Endodermal cell (in vitro differentiated cells): ENCODE measurements at places on chromosomes 1 and 21. TPM values are rescaled to one million over a fixed set of nuclear protein-coding genes. Genes with fewer than 3 reads are reported as not detected.

DNA sequence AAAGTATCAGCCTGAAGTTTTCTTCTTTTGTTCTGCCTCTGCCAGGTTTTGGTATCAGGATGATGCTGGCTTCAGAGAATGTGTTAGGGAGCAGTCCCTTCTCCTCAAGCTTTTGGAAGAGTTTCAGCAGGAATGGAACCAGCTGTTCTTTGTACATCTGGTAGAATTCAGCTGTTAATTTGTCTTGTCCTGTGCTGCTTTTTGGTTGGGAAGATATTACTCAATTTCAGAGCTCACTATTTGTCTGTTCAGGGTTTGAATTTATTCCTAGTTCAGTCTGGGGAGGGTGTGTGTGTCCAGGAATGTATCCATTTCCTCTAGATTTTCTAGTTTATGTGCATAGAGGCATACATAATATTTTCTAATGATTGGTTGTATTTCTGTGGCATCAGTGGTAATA lies 12.8 kb downstream of the ZNF678 start:
- DNase-seq: no peak

GRCh38 chr1:168565825-168566224 lies 10.6 kb upstream of the XCL1 start:
- DNase-seq: no peak

DNA sequence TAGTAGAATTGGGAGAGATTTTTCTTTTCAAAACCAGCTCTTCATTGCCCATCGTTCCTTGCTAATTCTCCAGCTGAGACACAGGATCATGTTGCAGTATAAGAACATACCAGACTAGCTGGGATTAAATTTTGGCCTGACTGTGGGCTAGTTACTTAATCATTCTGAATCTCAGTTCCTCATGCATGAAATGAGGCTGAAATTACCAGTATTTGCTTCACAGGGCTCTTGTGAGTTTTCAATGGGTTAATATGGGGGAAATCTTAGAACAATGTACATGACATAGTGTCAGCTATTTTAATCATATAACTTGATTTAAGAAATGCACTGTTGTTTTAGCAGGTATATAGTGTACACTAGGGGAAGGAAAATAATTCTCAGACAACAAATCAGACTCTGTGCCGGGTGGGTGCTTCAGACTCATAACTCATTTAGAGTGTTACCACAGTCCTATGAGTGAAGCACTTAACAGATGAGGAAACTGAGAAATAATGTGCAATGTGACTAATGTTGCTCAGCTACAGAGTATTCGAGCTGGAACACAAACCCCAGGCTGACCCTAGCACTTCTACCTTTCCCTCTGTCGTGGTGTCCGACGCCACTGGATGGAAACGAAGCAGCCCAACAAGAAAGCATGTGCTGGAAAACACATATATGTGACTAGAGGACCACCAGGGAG lies 137.6 kb upstream of the SGIP1 start:
- no peak for DNase-seq

- DNase-seq: no peak
Measured at GRCh38 chr21:20875742-20876141, 122.5 kb upstream of the NCAM2 start.

GRCh38 chr1:209202830-209203532 lies 380.5 kb upstream of the CAMK1G start:
- peak; percentile 60 for DNase-seq

DNA sequence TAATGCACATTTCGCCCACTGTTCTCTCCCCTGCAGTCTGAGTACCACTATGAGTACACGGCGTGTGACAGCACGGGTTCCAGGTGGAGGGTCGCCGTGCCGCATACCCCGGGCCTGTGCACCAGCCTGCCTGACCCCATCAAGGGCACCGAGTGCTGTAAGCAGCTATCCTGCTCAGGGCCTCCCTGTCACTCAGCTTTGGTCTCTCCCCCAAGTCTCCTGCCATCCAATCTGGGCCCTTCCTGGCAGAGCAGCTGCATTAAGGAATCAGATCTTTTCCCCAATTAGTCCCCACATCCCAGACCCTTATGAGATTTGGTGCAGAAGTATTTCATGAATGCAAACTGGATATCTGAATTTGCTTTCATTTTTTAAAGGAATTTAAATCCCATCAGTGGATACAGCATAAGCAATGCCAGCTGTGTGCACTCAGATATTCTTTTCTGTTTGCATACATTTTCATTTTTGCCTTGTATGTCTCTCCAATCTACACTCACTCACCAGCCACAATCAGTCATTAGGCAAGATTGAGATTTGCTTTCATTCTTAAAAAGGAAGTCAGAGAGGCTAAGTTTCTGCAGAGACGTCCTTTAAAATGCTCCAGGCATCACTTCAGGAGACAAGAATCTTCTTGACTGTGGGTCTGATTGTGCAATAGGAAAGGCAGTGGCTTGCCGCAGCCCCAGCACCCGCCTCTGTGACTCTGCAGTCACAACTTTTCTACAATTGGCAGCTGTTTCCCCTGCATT lies 48.1 kb downstream of the ELAPOR1 start:
- DNase-seq: no peak

DNA sequence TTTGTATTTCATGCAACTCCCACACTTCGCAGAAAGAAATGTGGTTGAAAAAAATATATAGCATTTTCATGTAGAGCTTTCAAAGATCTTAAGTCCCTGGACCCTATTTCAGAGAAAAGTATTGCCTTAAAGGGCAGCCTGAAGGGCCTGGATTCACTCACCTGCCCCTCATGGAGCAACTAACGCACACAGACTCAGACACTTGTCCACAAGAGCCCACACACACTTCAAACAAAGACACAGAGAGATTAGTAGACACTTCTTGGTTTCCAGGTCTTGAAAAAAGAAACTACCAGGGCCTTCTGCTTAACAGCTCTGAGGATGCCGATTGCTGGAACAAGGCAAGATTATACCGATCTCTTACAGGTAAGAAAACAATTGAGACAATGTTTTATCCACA lies 122.2 kb downstream of the ZBTB18 start:
- DNase-seq: no peak

Gene BMP8A
- 0.66 TPM in 1 of 2 replicates, not detected in the other for total RNA-seq

DNA sequence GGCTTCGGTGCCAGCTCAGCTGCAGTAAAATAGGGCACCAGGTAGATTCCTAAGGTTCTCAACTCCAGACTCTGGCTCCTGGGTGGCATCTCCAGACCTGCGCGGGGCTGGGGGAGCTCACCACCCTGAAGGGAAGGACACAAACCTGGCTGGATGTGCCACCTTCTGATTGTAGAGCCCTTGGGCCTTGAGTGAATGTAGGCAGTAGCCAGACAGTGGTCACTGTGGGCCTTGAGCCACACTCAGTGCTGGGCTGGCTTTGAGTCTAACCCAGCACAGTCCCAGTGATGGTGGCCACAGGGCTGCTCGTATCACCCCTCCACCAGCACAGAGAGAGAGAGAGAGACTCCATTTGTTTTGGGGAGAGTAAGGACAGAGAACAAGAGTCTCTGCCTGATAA lies 38.0 kb upstream of the SH3GLB1 start:
- no peak for DNase-seq

- no peak for DNase-seq
Measured at GRCh38 chr1:93171549-93172034, 8.6 kb downstream of the TMED5 start.

Gene MPZ
- total RNA-seq: 3.3 to 5.1 TPM (median 3.9 TPM) in 3 replicates

DNA sequence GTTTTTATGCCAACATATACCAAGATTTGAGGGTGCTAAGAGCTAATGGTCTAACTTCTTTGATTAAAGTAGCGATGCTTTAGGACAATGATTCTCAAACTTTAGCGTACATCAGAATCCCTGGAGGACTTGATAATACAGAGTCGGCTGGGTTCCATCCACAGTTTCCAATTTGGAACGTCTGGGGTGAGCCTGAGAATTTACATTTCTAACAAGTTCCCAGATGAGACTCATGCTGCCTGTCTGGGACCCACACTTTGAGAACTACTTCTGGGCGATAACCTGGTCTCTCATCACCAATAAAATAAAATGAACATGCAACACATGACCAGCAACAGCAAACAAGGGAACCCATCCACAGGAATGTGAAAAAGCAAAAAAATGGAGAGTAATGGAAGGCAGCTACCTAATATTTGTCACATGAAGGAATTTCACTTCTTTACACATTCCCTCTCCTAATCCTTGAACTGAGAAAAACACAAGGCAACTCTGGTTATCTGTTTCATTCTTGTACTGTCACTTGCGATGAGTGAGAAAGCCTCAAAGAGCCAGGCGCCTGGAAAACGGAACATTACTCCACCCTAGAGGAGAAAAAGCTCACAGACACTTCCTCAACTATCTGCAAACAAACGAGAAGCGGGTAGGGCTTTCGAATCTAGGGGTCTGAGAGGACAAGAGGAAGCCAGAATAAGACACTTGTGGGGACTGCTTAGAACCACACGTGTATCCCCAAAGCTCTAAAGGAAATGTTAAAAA lies 14.0 kb downstream of the HSF2BP start:
- DNase-seq: peak; percentile 77

DNA sequence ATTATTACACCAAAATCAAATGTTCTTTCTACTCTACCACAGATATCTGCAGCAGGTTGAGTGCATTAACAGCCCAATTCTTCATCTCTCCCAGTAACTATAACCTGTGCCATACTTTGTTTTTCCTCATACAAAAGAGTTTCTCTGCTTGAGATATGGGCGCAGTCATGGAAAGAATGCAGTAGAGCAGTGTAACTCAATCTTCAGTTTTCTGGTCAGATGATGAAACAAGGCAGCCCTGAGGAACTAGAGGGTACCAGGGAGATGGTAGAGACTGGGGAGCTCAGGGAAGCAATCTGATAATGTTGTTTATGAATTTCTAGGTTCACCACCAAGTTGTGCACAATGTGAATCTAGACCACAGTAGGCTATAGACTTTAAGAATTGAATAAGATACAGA lies 39.6 kb downstream of the ASPM start:
- no peak for DNase-seq
